ENCODE measurements at places on chromosomes 1 and 21.
A peak's percentile ranks its signal among the peaks of the same experiment; 100 is the strongest.

DNA sequence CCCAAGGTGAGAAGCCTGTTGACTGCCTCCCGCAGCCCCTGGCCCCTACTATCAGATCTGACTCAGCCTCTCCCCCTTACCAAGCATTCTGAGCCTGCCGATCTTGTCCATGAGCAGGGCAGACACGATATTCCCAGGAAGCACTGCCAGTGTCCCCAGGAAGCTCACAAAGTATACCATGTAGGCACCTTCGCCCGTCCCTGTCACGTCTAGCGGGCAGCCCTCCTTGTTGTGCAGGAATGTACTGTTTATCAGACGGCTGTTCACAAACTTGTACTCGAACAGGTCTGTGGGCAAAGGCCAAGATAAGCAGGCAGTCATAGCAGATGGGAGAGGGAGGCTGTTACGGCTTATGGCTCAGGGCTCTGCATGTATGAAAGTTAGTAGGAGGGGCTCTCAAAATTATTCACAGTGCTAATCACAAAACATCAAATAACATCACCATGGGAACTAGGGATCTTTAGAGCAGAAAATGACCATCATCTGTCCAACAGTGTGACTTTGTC lies 7.3 kb downstream of the BOLA1 start:
- DNase-seq, result no peak

DNA sequence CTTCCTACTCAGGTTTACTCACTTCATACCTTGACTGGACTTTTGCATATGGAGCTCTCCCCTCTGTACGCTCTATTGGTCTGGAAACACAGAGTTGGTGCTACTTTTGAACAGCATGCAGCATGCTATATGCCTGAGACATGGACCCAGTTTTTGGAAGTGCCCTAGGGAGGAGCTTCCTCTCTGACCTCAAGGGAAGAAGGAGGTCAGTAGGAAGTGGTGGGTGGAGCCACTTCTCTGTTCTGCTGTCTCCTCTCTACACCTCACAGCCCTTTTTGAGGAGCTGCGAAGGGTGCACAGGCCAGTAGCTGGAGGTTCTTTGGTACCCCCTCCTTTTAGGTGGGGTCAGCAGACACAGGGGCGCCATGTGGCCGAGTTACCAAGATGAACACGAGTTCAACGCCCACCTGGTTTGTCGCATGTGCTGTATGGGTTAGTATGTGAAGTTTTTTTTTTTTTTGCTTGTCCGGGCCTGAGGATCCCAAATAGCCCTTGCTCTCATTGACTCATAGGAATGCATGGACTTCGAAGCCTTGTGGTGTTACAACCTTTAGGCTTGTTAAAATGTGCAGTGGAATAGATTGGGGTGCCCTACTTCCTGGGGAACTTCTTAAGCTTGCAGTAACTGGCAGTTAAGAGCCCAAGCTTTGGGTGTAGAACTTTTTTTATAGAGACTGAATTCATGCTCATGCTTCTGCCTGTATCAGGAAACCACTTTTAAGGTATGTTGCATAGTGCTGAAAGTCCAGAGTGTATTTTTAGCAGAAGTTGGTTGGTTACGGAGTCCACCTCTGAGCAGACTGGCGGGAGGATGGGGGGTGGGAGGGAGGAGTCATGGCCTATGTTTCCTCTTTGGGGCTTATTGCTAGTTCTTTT lies 10.7 kb downstream of the MACF1 start:
- peak; percentile 33 for DNase-seq

DNA sequence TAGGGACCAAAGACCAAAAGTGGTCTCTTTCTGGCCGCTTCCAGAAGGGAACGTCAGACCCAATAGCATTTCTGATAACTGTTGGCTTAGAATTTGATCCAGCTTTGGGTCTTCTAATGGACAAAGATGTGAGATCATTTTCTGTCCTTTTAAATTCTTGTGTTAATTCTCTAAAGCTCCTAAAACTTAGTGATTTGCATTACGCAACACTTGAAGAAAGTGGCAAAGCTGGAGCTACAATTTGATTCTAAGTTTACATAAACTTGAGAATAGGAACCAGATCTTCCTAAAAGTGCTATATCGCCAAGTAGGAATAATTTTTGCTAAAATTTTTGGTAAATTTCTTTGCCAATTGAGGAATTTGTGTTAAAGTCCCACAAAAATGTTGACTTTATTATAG lies 21.6 kb upstream of the PLA2G4A start:
- no peak for DNase-seq

- DNase-seq, result no peak
These were observed 3.3 kb downstream of the TMEM53 start for GRCh38 chr1:44670751-44671640.

- no peak for DNase-seq
These were observed 26.9 kb downstream of the SPATA46 start for GRCh38 chr1:162349635-162350330.

GRCh38 chr21:44489962-44490361 lies 34.7 kb downstream of the LRRC3 start:
- no peak for DNase-seq

- no peak for DNase-seq
These were observed 21.5 kb upstream of the SLC25A34 start for GRCh38 chr1:15714406-15715136.

DNA sequence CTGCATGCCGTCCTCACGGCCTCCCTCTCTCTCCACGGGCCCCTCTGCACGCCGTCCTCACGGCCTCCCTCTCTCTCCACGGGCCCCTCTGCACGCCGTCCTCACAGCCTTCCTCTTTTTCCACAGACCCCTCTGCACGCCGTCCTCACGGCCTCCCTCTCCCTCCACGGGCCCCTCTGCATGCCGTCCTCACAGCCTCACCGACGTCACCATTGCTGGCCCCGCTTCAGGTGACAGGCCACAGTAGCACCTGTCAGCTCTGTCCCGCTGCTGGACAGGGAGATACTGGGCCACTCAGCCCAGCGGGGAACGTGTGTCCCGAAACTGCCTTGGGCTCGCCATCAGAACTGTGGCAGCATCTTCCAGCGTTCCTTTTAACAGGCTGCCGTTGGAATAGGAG lies 82.8 kb upstream of the COL6A1 start:
- no peak for DNase-seq

DNA sequence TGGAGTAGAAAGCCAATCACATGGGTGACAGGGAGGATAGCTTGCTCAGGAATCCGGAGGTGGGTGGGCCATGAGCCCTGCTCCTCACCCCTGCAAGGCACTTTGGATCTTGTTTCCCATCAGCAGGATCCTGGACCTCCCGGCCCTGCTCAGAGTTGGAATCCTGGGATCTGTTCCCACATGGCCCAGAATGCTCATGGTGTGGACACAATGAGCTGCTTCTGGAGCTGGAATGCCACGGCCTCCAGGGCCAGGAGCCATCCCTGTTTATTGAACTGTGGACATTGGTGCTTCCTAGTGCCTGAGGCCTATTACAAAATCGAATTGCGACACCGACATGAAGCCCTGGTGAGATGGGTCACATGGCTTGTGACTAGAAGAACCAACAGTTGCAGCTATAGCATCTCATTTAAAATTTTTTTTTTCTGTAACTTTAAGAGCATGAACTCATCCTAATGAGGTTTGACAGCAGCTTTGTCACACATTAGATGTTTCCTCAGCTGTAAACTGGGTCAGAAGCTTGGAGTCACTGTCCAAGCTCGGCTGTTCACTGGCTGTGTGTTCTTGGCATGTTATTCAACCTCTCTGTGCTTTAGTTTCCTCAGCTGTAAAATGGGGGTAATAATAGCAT lies 40.4 kb upstream of the GOLT1A start:
- no peak for DNase-seq

DNA sequence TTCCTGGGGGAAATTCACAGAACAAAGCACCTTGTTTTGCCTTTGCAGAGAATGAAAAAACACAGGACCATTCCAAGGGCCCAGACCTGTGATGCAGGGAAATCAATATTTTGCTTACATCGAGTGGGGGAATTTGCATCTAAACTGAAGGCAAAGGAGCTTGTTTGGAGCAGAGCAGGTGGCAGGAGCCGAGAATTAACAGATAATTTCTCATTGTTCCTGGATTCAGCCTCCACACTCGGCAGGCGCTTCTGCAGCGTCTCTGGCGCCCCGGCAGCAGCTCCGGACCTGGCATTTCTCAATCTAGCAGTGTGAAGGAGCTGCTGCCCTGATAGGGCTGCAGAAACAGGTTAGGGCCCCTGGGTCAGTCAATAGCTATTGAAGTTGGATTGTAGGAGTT lies 2.0 kb upstream of the SYT6 start:
- no peak for DNase-seq

DNA sequence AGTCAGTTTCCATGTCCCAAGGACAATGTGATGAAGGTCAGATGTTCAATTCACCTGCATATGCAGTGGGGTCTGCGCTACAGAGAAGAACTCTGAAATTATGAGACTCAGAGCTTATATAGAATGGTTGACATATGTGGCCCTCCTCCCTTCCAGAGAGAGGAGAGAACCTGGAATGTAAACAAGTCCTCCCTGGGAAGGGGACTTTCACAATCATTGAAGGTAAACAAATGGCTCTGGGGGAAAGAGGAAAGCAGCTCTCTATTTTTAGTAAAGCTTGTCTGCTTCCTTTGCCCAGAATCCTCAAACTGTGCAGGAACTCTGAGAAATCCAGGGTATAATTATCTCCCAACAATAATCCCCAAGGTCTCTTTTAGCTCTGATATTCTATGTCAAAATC lies 9.8 kb downstream of the OVGP1 start:
- no peak for DNase-seq

- DNase-seq, result no peak
These were observed 37.4 kb downstream of the RHOU start for GRCh38 chr1:228772516-228773212.

DNA sequence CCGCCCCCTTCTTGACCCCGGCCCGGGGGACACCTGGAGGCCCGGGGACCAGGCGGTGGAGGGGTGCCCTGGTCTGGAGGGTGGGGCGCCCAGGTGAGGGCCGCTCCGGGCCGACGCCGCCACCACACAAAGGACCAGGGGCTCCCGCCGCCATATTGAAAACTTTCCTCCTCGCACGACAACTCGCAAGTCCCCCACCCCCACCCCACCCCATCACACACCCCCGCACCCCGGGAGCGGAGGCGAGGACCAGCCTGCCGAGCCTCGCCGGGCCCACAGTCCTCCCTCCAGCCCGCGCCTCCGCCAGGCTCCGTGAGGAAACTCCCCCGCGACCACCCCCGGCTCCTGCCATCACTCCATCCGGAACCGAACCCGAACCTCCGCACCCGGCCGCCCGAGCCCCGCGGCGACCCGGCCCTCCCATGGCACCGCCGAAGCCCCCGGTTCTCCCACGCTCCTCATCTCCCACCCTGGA lies 733 bp downstream of the KDM5B start:
- peak; percentile 35 for DNase-seq

DNA sequence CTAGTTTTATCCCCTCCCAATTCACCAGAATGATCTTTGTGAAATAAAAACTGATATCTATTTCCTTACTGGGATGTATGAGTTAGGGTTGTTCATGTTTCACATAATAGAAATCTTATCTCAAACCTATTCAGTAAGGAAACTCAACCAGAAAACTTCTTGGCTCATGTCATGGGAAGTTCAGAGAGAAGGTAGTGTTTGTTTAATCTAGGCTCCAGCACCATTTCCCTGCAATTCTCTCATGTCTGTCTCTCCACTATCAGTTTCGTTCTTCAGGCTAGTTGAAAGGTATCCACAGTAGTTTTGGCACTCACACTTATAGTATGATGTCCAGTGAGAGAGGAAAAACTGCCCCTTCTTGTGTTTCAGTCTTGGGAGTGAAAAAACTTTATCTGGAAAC lies 34.6 kb upstream of the UHMK1 start:
- no peak for DNase-seq

- DNase-seq, result no peak
These were observed 40.0 kb upstream of the EPS15 start for GRCh38 chr1:51559064-51559500.

DNA sequence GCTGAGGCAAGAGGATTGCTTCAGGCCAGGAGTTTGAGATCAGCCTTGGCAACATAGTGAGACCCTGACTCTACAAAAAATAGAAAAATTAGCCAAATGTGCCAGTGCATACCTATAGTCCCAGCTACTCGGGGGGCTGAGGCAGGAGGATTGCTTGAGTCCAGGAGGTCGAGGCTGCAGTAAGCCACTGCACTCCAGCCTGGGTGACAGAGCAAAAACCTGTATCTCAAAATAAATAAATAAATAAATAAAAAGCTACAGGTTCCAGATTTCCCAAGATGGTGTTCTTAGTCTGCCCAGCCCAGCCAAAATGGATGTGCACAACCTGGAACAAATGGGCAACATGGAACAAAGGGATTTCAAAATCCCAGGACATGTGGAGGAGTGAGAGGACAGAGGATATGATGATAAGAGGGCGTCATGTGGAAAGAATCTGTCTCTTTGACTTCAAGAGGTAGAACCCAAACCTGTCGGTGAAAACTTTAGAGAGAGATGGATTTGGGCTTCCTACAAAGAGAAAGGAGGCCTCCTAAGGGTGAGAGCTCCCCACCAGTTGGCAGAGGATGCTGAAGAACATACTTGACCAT lies 3.2 kb downstream of the EDARADD start:
- DNase-seq, result no peak

DNA sequence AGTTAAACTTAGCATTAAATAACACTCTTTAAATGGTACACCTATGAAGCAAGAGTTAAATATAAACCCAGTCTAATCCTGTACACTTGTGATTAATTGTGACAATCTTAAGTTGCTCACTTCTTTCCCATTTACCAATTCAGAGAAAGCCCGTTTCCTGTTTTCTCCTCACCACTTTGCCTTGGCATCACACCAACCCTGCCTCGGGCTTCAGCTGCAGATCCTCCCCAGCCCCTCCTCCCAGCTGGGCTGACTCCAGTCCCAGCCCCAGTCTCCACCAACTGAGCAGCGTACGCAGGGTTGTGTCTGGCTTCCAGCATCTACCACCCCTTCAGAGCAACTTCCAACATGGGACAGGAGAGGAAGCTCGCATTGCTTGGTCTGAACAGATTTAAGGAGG lies 4.1 kb downstream of the PYCR2 start:
- DNase-seq, result peak; percentile 47

GRCh38 chr1:192475329-192475728 lies 100.2 kb upstream of the RGS1 start:
- DNase-seq, result no peak

- no peak for DNase-seq
These were observed 180.9 kb downstream of the PCP4 start for GRCh38 chr21:40047993-40048730.

GRCh38 chr1:66684353-66684752 lies 67.9 kb upstream of the DYNLT5 start:
- DNase-seq, result no peak

DNA sequence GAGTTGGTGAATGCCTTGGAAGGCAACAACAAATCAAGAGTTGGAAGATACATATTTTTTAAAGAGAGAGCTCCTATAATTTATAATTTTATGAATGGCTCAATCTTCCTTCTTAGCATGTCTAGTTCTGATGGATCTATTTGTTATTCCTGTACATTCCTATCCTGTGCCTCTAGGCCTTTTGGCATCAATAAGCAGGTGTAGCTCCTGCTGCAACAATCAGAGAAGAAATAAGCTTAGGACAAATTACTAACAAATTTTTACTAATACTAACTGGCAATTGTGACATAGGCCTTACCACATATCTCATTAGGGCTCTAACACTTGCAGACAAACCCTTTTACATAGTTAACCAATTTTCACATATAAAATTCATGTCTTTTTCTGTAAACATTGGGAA lies 682.0 kb downstream of the LTN1 start:
- no peak for DNase-seq
